Colonic mucosa (tissue), 4 donors: ENCODE measurements at places on chromosomes 2 and 18. TPM values are rescaled to one million over a fixed set of nuclear protein-coding genes. Genes with fewer than 3 reads are reported as not detected.

- H3K4me3 ChIP-seq: no peak overlapping the region
- H3K27ac ChIP-seq: no peak overlapping the region
- no peak for DNase-seq
- no peaks in the 10 kb centered on the region for H3K27me3 ChIP-seq
- no peaks in the 10 kb centered on the region for H3K4me1 ChIP-seq
Observed at GRCh38 chr2:227411990-227412350, 24.2 kb upstream of the SCYGR1 start.

DNA sequence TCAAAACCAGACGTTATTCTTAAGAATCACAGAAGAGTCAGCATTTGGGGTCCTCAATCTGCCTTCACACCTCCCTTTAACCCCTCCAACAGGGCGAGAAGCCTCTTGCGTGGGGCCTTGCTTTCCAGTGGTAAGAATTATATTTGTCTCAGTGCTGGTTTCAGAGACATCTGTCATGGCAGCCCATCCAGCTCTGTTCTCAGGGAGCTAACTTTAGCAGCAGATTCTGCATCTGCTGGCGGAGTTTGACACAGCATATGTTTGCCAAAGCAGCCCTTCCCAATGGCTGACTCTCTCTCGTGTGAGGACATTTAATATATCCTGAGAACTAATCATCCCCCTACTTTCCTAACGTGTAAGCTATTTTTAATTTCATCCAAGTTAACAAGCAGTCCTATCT is 91.5 kb upstream of the BCL11A start:
- DNase-seq: no peak
- no peaks in the 10 kb centered on the region for H3K4me1 ChIP-seq
- H3K36me3 ChIP-seq: no peaks in the 10 kb centered on the region
- H3K4me3 ChIP-seq: no peak overlapping the region

- H3K36me3 ChIP-seq: no peaks in the 10 kb centered on the region
- no peaks in the 10 kb centered on the region for H3K27me3 ChIP-seq
- no peak overlapping the region for H3K4me3 ChIP-seq
- DNase-seq: no peak
Observed at GRCh38 chr2:33000986-33001385, 54.2 kb downstream of the LTBP1 start.

GRCh38 chr2:192162392-192163042 is 32.2 kb downstream of the TMEFF2 start:
- DNase-seq: peak; percentile 85
- no peaks in the 10 kb centered on the region for H3K27me3 ChIP-seq
- H3K4me3 ChIP-seq: no peak overlapping the region
- H3K36me3 ChIP-seq: no peaks in the 10 kb centered on the region

DNA sequence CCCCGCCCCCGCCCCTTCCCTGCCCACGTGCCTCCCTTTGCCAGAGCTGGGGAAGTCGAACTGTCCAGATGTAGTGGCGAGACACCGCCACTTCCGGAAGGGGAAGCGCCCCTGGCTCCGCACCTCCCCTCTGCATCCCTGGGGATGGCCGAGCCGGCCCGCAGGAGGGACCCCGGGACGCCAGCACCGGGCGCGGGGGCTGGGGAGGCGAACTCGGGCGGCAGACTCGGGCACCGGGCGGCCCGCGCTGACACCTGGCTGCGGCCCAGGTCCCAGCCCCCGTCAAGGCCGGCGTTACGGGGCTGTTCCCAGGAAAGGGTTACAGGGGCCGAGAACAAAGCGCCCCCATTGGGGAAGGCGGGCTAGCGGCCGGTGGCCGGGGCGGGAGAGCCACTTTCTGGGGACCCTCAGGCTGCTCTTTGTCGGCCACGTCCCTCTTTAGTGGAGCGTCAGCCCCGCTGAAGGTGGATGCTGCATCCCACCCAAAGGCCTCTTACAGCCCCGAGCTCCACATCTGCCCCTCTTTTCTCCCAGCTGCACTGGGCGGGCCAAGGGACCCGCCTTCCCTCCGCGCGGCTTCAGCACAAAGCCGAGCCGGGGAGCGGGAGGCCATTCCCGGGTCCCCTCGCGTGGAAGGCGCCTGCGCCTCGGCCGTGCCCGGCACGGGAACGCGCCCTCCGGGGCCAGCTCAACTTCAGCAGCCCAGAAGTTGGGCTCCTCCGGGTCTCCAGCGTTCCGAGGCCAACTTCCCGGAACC is 1.3 kb downstream of the SDC1 start:
- no peak for DNase-seq
- H3K4me3 ChIP-seq: peak overlapping the region; percentile 80
- H3K36me3 ChIP-seq: no peaks in the 10 kb centered on the region

DNA sequence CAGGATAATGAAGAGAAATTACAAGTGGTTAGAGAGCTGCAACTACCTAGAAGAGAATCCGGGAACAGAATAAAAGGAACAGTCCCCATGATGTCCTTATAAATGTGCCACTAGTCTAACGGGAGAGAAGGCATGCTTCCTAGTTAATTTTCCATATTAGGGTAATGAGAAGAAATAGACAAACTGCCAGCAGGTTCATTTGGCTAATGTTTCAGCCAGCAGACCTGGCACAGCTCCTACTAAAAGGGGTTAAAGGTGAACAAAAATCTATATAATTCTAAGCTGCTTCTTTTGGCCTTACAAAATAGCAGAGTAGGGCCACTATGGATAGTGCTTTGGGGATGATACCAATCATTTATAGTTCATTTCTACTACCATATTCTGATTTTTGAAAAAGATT is 845.3 kb upstream of the GCFC2 start:
- H3K27me3 ChIP-seq: no peaks in the 10 kb centered on the region
- H3K4me1 ChIP-seq: no peaks in the 10 kb centered on the region
- no peak overlapping the region for H3K27ac ChIP-seq

- no peak overlapping the region for H3K27ac ChIP-seq
- peaks cover 12% of the 10 kb centered on the region for H3K4me1 ChIP-seq
- no peak overlapping the region for H3K4me3 ChIP-seq
- no peaks in the 10 kb centered on the region for H3K27me3 ChIP-seq
- no peaks in the 10 kb centered on the region for H3K36me3 ChIP-seq
- DNase-seq: no peak
Observed at GRCh38 chr2:65061910-65062339, 5.7 kb downstream of the CEP68 start.

DNA sequence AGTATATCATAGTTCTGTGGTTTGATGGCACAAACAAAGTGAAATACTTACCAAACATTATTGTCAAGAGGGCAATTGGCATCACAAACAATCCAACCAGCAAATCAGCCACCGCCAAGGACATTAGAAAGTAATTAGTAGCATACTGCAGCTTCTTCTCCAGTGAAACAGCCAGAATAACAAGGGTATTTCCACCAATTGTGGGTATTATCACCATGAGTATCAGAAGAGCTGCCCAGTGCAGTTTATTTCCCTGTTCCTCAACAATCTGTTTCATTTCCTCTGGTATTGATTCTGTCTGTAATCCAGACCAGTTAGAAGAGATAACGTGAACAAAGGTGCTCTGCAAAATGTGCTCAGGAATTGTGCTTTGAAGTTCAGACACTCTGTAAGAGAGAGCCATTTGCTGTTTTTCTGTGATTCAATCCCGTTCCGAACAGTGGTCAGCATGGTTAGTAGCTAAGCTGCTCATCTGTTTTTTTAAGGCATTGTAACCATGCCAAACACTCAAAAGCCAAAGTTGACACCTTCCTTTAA is 1.4 kb downstream of the HTR2B start:
- H3K4me1 ChIP-seq: no peaks in the 10 kb centered on the region
- no peaks in the 10 kb centered on the region for H3K27me3 ChIP-seq
- no peak overlapping the region for H3K27ac ChIP-seq
- no peak overlapping the region for H3K4me3 ChIP-seq
- no peaks in the 10 kb centered on the region for H3K36me3 ChIP-seq
- DNase-seq: no peak

DNA sequence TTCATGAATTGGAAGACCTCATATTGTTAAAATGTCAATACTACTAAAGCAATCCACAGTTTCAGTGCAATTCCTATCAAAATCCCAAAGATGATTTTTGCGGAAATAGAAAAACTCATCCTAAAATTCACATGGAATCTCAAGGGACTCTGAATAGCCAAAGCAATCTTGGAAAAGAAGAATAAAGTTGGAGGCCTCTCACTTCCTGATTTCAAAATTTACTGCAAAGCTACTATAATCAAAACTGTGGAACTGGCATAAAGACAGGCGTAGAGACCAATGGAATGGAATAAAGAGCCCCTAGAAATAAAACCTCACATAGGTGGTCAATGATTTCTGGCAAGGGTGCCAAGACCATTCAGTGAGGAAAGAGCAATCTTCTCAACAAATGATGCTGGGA is 42.3 kb downstream of the ACOXL start:
- DNase-seq: no peak
- H3K36me3 ChIP-seq: no peaks in the 10 kb centered on the region
- H3K4me3 ChIP-seq: no peak overlapping the region
- H3K27me3 ChIP-seq: no peaks in the 10 kb centered on the region

GRCh38 chr2:37890893-37891495 is 34.1 kb upstream of the RMDN2 start:
- H3K36me3 ChIP-seq: no peaks in the 10 kb centered on the region
- peak; percentile 86 for DNase-seq
- H3K27ac ChIP-seq: no peak overlapping the region
- H3K27me3 ChIP-seq: no peaks in the 10 kb centered on the region

GRCh38 chr2:70936979-70937811 is 1.5 kb downstream of the ATP6V1B1 start:
- no peaks in the 10 kb centered on the region for H3K27me3 ChIP-seq
- H3K4me1 ChIP-seq: no peaks in the 10 kb centered on the region
- H3K4me3 ChIP-seq: no peak overlapping the region
- no peak overlapping the region for H3K27ac ChIP-seq
- DNase-seq: no peak

DNA sequence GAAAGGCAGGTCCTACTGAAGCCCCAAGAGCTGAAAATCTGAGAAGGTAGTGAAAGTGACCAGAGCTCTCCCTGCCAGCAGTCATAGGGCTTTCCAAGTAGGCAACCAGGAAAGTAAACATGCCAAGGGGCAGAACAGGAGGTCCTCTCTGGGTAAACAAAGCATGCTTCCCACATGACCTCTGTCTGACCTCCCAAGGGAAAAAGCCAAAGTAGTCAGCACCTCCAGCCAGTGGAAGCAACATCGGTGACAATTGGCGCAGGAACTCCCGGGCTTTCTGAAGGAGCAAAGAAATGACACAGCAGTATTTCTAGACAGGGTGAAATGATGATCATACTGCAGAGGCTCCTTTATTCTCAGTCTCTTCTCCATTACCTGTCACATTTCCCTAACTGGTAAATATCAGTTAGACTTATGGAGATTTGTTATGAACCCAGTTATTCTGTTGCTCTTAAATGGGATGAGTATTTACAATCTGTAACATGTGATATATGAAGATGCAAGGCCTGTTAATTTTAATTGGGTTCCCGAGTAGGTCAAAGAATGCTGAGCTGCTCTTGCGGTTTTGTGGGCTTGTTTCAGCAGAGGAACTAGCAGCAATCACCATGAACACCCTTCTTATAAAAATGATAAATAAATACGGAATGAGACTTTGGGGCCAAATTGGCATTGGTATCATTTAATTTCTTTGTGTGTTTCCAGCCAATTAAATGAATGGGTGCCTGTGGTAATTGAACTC is 321.0 kb downstream of the RND3 start:
- no peak overlapping the region for H3K4me3 ChIP-seq
- no peaks in the 10 kb centered on the region for H3K27me3 ChIP-seq
- no peaks in the 10 kb centered on the region for H3K36me3 ChIP-seq
- H3K27ac ChIP-seq: no peak overlapping the region
- no peak for DNase-seq

- no peaks in the 10 kb centered on the region for H3K4me1 ChIP-seq
- no peak overlapping the region for H3K4me3 ChIP-seq
- H3K36me3 ChIP-seq: no peaks in the 10 kb centered on the region
- no peak for DNase-seq
Observed at GRCh38 chr2:46445556-46445955, 33.8 kb upstream of the TMEM247 start.

DNA sequence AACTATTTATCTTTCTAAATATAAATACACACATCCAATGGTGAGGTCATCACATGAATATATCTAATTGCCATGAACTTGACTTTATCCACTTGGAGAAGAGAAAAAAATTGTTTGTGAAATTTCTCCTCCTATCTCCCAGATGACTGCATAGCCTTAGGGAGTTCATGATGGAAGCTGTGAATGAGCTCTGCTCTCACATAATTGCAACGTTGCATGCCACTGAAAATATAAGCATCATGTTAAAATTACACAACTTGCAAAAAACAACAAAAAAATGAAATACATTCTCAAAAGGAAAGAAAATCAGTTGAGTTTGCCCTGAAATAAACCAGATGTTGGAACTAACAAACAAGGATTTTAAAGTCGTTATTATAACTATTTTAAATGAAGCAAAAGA is 50.6 kb upstream of the OSR1 start:
- H3K36me3 ChIP-seq: no peaks in the 10 kb centered on the region
- H3K4me3 ChIP-seq: no peak overlapping the region
- DNase-seq: no peak
- H3K4me1 ChIP-seq: no peaks in the 10 kb centered on the region
- H3K27me3 ChIP-seq: no peaks in the 10 kb centered on the region

DNA sequence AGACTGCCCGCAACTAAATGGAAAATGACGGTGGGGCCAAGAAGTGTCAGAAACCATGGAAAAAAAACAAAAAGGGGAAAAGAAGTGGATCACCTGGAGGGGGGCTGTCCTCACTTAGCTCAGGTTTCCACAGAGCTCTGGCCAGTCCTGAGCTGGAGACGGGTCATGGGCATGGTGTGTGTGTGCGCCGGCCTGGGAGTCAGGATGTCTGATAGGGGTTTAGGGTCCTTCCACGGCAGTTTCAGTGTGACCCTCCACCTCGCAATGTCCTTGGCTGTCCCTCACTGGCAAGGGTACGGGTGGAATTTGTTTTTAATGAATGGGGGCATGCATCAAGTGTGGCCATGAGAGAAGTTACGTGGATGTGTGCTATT is 133.2 kb upstream of the MEIS1 start:
- DNase-seq: no peak
- H3K27me3 ChIP-seq: no peaks in the 10 kb centered on the region
- H3K27ac ChIP-seq: no peak overlapping the region
- H3K4me1 ChIP-seq: no peaks in the 10 kb centered on the region
- no peaks in the 10 kb centered on the region for H3K36me3 ChIP-seq
- no peak overlapping the region for H3K4me3 ChIP-seq

GRCh38 chr2:269356-270030 is 4.7 kb downstream of the ACP1 start:
- no peaks in the 10 kb centered on the region for H3K4me1 ChIP-seq
- no peaks in the 10 kb centered on the region for H3K36me3 ChIP-seq
- DNase-seq: no peak
- no peak overlapping the region for H3K27ac ChIP-seq
- no peaks in the 10 kb centered on the region for H3K27me3 ChIP-seq
- H3K4me3 ChIP-seq: no peak overlapping the region

DNA sequence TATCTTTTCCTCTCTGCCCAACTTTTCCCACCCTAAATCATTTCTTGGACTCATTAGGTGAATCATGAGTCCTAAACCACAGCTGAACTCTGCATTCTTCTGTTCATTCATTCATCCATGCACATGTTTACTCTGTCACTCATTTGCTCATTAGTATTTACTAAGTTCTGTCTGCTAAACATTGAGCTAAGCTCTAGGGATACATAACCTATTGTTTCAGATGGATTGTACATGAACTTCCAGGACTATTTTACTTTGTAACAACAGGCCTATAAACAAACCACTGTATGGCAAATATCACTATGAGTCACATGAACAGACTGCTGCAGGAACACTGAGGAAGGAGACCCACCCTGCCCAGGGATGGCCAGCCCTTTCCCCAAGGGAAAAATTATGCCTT is 14.6 kb upstream of the DYNC2LI1 start:
- H3K4me1 ChIP-seq: no peaks in the 10 kb centered on the region
- H3K4me3 ChIP-seq: no peak overlapping the region
- no peaks in the 10 kb centered on the region for H3K36me3 ChIP-seq
- H3K27me3 ChIP-seq: no peaks in the 10 kb centered on the region

Gene SERPINB10
- total RNA-seq: not detected

Gene EPB41L3
- 78.0 TPM for total RNA-seq

Gene FKBP1B
- 8.0 TPM for total RNA-seq

Gene KLHL30
- 0.13 TPM for total RNA-seq

Gene RSAD2
- total RNA-seq: 0.72 TPM

Gene ZNF638
- total RNA-seq: 76.9 TPM

Gene ESPNL
- total RNA-seq: 0.08 TPM
